GM10248 (cell line): ENCODE measurements at places on chromosomes 1 and 21.

DNA sequence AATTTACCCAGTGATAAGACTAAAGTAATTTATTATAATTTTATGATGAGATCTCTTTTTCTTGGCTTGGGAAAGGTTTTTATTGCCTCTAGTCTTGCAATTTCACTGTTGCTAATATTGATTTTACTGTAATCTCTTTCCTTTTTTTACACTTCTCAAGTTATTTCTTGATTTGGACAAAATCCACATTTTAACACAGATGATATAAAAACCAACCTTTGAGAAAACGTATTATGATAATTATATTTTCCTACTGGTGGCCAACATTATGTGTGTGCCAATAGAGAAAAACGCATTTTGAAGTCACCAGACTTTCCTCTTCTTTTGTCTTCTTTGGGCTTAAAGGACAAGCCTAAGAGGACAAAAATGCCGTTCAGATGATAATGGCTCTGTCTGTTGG lies 314.9 kb downstream of the PRDM2 start:
- DNase-seq = no peak

GRCh38 chr1:207813512-207813881 lies 61.6 kb downstream of the CD46 start:
- DNase-seq = no peak

DNA sequence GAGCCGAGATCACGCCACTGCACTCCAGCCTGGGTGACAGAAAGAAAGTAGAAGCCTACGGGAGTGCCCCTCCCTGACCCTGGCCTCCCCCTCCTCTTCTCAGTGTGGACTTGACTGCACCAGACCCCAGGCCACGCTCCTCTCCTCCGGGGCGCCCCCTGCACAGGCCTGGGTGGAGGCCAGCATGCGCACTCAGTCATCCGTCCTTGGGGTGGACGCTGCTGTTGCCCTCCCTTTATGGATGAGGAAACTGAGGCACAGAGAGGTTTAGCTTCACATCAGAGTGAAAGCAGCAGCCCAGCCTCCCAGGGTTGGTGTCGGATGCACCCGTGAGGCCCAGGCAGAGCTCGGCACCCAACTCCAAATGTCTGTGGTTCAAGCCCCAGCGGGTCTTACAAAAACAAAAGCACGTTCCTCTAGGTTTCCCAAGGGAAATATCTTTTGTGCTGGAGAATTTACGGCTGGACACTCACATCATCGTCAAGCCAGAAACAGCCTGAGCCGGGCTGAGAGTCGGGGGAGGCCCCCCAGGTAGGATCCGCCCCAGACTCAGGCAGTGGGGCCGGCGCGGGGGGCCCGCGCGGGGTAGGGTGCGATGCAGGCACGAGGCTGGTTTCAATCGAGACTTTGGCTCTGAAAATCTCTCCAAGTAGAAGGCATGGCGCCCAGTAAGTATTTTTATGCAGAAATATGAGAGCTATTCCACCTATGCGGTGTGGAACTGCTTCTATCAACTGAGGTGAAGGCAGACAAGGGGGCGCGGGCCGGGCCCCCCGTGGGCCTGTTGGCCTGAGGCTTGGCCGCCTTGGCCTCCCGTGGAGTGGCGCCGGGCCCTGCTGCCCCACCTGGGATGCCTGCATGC lies 36.6 kb downstream of the MORN1 start:
- no peak for DNase-seq

GRCh38 chr1:116371752-116372151 lies 1.3 kb upstream of the ATP1A1 start:
- DNase-seq = no peak

DNA sequence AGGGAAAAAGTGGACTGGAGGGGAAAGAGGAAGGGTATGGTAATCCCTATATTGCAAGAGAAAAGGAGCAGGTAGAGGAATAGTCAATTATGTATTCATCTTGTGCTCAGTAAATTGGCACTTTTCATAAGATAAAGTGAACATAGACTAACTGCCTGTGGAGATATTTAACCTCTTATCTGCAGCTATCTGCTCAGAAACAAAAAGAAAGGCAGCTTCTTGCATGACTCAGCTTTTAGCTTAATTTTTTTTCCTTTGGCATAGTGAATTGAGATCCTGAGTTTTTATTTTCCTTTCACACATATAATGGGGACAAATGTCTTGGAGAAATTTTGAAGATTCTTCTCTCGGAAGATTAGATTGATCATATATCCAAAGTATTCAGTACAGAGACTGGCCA lies 127.6 kb upstream of the F3 start:
- no peak for DNase-seq

GRCh38 chr21:45051580-45052434 lies 22.6 kb upstream of the ADARB1 start:
- no peak for DNase-seq

- no peak for DNase-seq
These were observed 144.9 kb downstream of the FCRL5 start for GRCh38 chr1:157407367-157407766.
